Pons (tissue), 1 donor: ENCODE measurements at places on chromosomes 1 and 21.

DNA sequence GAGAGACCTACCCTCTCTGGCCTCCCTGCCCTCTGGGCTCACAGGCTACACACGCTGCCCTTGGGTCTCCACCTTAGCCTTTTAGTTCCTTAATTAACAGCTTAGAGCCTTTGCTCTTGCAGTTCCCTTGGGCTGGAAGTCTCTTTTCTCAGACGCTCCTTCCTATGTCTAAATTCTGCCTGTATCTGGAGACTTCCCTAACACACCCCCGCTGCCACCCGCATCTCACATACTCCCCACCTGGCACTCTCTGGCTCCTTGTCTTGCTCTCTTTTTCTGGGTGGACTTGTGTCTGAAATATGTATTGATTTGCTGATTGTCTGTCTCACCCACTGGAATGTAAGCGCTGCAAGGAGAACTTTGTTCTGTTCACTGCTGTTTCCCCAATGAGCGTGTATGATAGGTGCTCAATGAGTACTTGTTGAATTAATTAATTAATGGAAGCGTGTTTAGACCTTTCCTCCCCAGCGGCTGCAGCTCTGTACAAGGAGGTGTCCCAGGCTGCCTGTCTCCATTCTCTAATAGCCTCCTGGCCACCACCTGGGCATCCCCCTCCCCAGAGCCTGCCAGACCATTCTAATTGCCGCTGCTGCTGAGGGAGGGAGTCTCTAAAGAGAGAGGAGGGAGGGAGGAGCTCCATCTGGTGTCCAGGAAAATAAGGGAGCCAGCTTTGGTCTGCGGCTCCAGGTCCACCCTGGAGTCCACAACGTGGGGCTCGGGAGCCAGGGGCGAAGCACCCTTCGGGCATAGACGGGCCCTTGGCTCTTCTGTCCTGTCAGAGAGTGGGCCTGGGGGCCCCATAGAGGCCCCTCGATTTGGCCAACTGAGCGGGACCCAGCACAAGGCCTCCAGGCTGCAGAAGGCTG, 95.4 kb downstream of the RNF220 start:
- DNase-seq = peak; percentile 91

- no peak for DNase-seq
Observed at GRCh38 chr1:87556326-87556725, 227.6 kb downstream of the LMO4 start.

DNA sequence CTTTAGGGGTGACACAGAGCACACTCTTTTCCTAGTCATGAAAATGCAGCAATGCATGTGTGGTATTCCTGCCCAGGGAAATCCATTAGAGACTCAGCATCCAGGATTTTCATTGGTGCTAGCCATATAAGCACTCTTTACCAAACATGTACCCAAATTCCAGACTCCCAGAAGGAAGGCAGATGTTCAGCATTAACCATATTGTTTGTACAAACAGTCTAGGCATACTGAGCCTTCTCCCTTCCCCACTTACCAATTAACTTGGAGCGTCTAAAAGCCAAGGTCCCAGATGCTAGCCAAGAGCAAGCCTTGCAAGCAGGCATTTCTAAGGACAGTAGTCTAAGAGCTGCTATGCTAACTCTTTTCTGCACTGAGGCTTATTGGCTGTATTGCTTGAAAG, 27.9 kb downstream of the ZBED6 start:
- no peak for DNase-seq

GRCh38 chr1:112460615-112461014, 48.1 kb upstream of the WNT2B start:
- DNase-seq = no peak

GRCh38 chr1:236882678-236883077, 87.6 kb downstream of the MTR start:
- DNase-seq = no peak

GRCh38 chr1:246921481-246921880, 10.3 kb downstream of the AHCTF1 start:
- DNase-seq = no peak

- no peak for DNase-seq
Observed at GRCh38 chr1:11869650-11870207, 11.0 kb upstream of the NPPB start.

DNA sequence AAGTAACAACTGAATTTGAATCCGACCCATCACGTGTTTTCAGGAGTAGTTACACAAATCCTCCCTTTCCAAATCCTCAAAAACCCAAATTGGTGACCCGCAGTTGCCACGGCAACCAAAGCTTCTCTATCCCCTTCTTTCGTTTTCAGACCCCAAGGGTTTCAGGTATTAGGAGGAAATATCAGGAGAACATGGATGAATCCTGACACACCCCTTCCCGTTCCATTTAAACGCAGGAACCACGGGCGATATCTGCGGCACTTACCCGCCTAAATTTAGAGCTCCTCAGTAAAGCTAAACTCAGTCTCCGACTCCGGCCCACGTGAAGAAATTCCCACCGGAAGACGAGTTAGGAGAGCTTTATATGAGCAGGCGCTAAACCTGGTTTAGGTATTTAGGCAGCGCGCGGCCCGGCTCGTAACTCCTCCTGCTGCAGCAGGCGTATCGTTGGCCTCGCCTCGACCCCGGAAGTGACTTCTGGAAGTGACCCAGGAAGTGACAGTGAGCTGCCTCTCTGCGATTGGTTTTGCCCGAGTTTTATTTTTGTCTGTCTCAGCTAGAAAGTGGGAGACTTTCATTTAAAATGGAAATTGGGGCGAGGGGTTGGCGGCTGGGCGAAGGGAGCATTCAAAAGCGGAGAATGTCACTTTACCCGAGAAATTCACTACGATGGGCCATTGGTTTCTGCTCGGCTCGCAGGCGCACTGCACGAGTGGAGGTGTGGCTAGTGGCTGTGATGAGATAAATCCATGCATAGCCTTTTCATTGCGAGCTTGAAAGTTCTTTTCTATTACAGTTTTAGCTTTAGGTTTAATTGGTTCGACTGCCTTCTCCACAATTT, at the start of gene TAF1A:
TAF1A (minus strand) TSS at position 472 of the 841 bp plus-strand sequence.
- peak; percentile 89 for DNase-seq

DNA sequence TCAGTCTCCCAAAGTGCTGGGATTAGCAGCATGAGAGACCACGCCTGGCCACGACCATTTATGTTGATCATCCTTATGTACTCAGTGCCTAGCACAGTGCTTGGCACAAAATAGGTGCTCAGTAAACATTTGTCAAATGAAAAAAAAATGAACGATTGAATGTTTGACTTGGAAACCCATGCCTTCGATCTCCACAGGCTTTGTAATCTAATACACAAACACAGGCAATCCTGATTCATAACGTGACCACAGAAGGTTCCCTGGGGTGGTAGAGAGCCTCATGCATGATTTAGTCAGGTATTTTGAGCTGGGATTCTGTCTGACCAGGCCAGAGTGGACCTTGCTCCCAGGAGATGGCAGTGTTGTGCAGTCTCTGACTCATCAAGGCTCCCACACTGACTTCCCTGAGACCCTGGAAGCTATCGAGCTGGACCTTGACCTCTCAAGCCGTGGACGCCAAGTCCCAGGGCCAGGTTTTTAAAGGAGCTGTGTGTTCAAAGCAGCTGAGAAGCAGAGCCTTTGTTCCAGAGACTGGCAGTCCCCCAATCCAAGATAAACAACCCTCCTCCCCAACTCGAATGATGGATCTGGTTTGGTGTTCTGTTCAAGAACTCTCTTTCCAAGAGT, 81.1 kb downstream of the PGM1 start:
- DNase-seq = peak; percentile 53

GRCh38 chr1:164562511-164562910, 3.5 kb downstream of the PBX1 start:
- peak; percentile 46 for DNase-seq
